GM23338 (cell line): ENCODE measurements at places on chromosomes 3 and 15.
A peak's percentile ranks its signal among the peaks of the same experiment; 100 is the strongest.

DNA sequence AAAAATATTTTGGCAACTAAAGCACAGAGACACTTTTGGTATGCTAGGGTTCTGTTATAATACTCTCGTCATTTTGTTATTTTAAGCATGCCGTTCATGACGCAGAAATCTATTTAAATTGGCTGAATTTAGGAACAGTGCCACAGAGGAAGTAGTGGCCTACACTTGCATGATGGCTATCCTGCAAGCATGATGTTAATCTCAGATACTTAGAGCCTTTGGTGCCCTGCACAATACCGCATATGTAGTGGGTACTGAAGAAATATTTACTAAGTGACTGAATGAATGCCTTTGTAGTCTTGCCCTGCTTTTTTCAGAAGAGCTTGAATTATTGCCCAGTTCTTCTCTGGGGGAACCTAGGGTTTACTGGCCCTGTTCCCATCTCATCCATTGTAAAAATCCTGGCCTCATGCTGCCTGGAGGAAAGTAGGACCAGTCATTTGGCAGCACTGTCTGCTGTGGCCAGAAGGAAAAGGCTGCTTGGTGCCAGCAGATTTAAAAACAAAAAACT, 79.0 kb downstream of the SERPINI1 start:
- DNase-seq = no peak

DNA sequence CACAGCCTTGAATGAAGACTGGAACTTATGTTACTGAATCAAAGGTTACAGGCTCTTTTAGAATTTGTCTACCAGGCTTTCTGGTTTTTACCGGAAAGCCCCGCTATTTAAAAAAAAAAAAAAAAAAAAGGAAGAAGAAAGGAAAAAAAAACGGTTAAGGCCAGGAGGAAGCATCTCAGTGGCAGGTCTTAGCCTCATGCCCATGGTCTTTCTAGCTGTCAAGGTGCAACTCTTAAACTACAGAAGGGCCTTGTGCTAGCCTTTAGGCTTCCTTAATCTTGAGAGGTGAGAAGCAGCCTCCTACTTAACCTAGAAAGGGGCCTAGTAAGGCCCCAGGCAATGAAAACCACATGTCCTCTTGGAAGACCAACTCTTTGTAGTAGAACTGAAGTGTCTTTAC, 77.5 kb downstream of the TBC1D5 start:
- no peak for DNase-seq

GRCh38 chr15:78265752-78266224, 1.4 kb downstream of the DNAJA4 start:
- no peak for DNase-seq

- peak; percentile 51 for DNase-seq
Measured at GRCh38 chr3:44098656-44099415, 142.8 kb upstream of the TOPAZ1 start.

GRCh38 chr15:59396679-59397078, 24.0 kb upstream of the MYO1E start:
- DNase-seq = no peak

DNA sequence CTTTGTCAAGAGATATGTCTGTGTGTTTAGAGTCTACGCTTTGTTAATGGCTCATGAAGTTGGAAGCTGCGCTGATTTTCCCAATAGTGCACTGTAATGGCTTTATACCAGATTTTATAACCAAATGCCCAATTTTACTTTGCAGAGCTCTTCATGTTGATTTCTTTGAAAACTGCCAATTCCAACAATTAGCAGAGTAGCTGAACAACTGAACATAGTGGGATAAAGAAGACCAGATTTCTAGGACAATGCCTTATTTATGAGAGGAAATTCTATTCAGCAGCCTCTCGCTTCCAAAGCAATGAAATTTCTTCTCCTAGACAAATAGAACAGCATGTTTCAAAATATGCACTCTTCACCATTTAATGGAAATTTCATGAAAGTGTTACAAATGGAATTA, 66.9 kb upstream of the PROK2 start:
- DNase-seq = no peak

- DNase-seq = no peak
Measured at GRCh38 chr3:60046210-60046609, 996.4 kb upstream of the CFAP20DC start.

GRCh38 chr3:167872941-167873340, 137.4 kb downstream of the SERPINI1 start:
- DNase-seq = no peak
